T follicular helper cell (primary cell): ENCODE measurements at places on chromosomes 16 and 17.

GRCh38 chr17:5304636-5305035, 22.6 kb downstream of the RABEP1 start:
- no peak for DNase-seq

- DNase-seq = no peak
These were observed 395.1 kb downstream of the SEC14L1 start for GRCh38 chr17:77535892-77536291.

GRCh38 chr17:151004-151403, 13.6 kb downstream of the SCGB1C2 start:
- DNase-seq = no peak

DNA sequence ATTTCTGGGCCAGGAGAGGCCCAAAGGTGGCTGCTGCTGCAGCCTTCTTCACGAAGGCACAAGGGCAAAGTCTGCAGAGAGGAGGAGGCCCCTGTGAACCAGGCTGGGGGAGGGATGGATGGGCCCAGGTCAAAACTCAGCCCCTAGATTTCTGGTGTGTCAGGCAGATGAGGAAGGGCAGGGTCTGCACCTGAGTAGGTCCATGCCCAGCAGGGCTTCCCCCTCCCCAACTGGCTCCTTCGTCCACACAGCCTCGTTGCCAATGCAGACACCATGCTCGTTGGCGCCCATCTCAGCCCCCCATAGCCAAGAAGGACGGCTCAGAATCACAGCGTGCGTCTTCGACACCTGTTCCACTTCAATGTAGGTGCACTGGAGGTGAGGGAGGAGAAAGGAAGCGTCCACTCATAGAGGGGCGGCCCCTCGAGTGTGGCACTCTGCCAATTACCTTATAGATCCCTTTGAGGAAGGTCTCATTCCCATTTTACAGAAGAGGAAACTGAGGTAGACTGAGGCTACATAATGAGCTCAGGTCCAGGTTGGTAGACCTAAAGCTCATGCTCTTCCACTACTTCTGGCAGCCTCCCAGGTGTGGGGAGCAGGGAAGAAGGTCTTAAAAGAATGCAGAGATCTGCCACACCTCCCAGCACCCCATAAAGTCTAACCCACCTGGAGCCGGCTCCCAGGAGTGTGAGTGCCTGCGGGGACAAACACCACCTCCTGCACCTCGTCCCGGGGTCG, 902 bp downstream of the SCRN2 start:
- DNase-seq = no peak

- peak; percentile 55 for DNase-seq
These were observed 586 bp downstream of the UBALD2 start for GRCh38 chr17:76265624-76266243.

GRCh38 chr16:60582528-60582927, 1453.7 kb downstream of the CDH8 start:
- DNase-seq = no peak

GRCh38 chr17:72022328-72023275, 98.2 kb upstream of the SOX9 start:
- no peak for DNase-seq

DNA sequence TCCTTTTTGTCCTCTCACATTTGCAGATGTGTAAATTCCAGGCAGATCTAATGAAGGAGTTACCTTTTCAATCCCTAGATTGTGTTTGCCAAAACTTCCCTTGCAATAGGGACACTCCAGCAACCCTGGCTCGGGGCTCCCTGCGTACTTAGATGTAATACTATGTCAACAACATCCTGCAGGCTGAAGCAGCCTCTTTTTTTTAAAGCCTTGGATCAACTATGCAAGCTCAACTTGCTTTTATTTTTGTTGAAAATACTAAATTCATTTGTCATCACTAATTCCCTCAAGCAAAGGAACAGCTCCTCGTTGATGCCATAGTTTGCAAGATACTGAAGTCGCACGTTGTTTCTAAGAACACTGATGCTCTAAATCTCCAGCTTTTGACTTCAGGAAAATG, 59.1 kb downstream of the GRIN2A start:
- no peak for DNase-seq

GRCh38 chr17:64443086-64443760, 5.7 kb upstream of the MILR1 start:
- DNase-seq = no peak

- DNase-seq = no peak
These were observed 46.1 kb downstream of the CYTH1 start for GRCh38 chr17:78735832-78736525.

GRCh38 chr17:27282054-27282551, 11.8 kb upstream of the WSB1 start:
- no peak for DNase-seq

DNA sequence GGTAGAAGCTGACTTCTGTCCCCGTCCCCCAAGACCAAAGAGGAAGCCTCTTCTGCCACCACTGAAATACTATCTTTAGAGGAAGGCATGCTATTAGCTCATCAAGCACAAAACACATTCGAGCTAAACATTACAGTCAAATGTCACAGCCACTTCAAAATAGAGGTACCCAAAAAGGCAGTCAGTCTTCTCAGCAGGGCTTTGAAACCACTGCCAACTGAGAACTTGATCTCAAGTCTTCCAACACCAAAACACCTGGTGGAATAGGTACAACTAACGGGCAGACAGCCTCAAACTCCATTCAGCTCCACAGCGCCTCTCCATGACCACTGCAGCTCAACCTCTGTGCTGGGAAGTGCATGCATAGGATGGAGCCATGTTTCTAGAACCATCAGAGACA, 36.0 kb downstream of the ZFHX3 start:
- no peak for DNase-seq

- DNase-seq = no peak
These were observed 29.4 kb upstream of the GNA13 start for GRCh38 chr17:65085951-65086350.

DNA sequence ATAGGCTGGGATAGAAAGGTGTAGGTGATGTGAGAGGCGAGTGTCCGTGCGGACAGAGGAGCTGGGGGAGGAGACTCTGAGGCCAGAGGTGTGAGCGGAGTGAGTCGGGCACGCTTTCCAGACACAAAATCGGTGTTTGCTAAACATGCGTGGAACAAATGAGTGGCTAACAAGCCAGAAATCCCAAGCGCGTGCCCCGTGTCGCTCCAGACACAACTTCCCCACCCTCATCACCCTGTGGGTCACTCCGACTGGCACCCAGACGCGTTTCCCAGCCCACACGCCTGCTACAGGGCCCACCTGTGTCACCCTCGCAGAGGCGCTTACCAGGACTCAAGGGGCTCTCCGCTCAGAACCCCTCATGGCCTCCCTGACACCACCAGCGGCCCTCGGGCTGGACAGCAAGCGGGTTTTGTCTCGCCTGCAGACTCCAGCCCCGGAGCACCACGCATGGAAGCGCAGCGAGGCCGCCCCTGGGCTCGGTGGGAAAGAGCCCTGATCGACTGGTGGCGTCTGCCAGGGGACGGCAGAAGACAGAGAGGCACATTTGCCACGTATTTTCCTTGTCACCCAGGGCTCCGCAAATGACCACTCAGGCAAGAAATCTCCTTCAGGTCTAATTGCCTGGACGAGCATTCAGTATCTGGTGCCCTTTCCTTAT, 6.0 kb upstream of the RPH3AL start:
- DNase-seq = no peak

DNA sequence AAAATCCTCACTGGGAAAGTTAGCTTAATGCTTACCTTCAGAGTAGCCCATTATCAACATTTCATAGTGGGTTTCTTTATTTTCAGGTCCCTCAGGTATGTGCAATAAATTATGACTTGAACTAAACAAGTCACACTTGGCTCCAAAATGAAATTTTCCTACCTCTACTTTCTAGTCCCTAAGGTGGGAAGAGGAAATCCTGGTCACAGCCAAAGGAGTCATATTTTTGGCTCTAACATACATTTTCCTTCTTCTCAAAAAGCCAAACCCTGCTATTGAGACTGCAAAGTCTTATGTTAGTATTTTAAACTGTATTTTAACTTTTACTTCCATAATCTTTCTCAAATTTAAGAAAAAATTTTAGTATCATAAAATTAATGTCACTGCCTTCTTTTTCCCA, 128.9 kb downstream of the BRIP1 start:
- no peak for DNase-seq

- no peak for DNase-seq
These were observed 333.8 kb downstream of the HAPSTR1 start for GRCh38 chr16:9425236-9425635.

DNA sequence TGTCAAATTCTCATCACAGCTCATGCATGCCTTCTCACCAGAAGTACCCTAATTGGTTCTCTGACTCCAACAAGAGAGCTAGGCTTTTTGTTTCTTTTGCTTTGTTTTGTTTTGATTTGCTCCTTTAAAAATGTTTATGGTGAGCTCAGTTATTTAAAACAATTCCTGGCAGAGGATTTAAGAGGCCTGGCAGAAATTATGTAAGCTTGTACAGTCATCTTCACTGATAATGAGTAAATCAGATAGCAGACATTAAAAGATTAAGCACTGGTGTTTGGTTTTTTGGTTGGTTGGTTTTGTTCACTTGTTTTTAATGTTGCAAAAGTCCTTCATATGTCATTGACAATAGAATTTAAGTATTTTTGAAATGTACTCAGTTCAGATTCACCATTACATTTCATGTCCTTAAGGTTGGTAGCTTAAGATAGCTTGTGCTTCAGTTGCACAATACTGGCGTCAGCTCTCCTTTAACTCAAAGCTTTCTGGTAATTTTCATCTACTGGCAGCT, 378.9 kb downstream of the CDH13 start:
- no peak for DNase-seq

DNA sequence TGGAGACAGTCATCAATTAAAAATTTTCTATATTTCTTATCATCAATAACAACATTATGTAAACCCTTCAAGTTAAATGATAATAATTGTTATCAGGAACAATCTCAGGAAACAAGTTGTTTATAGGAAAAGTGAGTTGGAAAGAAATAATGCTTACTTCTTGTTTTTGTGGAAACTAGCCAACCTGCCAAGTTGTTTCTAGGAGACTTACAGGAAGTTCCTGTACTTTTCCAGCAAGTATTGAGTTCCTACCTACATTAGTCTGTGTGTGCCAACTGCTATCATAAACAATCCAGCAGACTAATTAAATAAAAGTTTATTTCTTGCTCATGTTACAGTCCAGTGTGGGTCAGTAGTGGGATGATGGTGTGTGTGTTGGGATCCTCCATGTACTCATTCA, 1.6 kb upstream of the CCL14 start:
- no peak for DNase-seq

DNA sequence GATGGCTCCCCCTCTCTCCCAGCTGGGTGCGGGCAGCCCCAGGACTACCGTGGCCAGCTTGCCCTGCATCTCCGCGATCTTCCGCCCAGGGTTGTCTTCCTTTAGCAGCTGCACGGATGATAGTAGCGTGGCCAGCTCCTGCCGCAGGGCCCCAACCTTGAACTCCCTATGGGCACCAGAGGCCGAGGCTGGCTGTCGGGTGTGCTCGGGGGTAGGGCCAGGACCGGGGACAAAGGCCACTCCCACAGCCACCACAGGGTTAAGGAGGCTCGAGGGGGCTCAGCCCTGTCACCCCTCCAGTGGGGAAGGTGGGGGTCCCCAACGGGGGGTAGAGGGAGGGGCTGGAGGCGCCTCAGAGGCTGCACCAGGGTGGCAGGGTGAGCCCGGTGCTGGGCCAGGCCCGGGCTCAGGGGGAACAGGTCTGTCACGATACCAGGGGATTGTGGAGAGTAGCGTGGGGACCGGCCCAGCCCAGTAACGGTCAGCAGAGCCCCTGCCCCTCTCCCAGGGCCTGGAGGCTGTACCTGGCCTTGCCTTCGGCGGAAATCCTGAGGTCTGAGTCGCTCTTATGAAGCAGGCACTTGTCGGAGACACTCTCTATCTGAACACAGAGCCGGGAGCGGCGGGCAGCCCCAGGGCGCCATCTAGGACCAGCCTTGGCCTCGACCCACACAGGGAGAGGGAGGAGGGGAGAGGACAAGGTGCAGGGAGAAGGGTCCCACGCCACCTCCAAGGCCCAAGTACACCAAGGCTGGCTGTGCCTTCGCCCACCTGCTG, 5.2 kb downstream of the PERCC1 start:
- DNase-seq = no peak

DNA sequence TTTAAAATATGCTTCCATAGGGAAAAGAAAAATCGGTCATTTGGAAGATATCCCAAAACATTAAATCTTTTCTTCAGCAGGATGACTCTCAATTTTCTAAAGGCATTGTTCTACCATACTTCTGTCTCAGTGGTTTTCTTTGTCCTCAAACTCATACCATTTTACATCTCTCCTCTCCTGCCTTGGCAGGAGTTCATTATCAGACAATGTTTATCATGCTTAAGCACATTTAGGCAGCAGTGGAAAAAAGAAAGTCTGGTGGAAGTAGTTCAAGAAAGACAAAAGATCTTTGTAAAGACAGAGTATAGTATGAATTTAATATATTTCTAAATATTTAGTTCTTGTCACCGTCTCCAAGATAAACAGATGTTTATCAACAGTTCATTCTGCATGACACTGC, 68.2 kb downstream of the CDK12 start:
- no peak for DNase-seq

DNA sequence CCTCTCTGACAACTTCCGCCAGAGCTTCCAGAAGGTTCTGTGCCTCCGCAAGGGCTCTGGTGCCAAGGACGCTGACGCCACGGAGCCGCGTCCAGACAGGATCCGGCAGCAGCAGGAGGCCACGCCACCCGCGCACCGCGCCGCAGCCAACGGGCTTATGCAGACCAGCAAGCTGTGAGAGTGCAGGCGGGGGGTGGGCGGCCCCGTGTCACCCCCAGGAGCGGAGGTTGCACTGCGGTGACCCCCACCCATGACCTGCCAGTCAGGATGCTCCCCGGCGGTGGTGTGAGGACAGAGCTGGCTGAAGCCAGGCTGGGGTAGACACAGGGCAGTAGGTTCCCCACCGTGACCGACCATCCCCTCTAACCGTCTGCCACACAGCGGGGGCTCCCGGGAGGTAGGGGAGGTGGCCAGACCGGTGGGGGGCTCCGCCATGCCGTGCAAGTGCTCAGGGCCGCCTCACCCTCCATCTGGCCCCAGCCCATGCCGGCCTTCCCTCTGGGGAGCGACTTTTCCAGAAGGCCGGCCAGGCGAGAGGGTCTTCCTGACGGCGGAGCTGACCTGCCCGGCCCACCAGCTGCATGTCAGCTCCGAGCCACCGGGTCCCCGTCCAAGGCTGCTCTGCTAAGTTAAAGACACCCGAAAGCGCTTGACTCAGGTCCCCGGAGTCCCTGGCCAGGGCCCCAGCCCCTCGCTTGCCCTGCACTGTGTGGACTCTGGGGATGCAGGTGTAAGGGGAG, 7.4 kb downstream of the SSTR5 start:
- no peak for DNase-seq
